ENCODE measurements at places on chromosomes 4 and X.

DNA sequence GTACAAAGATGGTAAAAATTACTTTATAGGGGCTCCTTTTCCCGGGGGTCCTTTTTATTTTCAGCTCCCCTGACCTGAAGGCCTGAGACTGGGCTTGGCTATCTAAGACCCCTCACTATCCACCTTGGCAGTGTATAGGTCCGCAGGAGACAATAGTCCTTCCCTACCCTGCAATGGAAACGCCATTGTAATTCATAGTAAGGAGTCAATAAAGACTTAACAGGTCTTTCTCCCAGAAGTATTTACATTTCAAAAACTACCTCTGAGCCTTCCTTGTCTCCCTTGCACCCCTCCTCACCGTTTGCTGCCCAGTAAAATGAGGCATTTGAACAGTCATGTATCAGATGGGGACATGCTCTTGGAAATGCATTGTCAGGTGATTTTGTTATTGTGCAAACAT, 401.2 kb upstream of the CNKSR2 start:
- DNase-seq, result no peak

- DNase-seq, result no peak
Observed at GRCh38 chr4:26779224-26779623, 81.4 kb upstream of the STIM2 start.

DNA sequence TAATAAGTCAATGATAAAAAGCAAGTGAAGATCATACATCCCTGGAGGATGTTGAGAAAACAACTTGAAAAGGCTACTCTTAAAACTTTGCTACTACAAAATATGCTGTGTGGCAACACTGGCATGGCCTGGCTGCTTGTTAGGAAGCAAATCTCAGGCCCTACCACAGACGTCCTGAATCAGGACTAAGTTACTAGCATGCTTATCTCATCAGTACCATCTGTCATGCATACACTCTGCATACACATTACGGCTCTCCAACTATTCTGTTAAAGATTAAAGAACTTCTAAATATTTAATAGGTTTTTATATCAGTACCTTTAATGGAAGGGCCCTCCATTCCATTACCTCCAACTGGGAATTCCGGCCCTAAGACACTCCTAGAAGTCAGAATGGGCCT, 8.2 kb downstream of the PAPSS1 start:
- no peak for DNase-seq

DNA sequence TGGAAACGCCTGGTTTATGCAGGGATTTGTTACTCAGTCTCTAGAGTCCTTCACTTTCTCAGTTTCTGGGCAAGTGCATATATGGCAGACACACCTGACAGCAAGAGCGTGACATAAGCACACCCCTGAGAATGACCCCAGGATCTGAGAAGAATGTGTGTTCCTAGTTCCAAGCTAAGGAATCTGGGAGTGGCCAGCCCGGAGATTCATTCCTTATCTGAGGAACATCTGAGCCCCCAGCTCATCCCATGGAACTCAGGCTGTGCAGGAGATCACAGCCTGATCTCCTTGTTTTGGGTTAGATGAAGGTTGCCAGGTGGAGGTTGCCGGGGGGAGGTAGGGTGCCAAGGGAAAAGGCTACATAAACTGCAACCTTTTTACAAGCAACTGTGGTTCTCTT, 23.8 kb upstream of the KIAA0232 start:
- no peak for DNase-seq

GRCh38 chr4:190020790-190021717, 6.0 kb downstream of the FRG2 start:
- DNase-seq, result no peak

GRCh38 chr4:6121941-6122340, 78.4 kb downstream of the JAKMIP1 start:
- no peak for DNase-seq

GRCh38 chrX:47568656-47569295, 7.8 kb downstream of the ARAF start:
- peak; percentile 20 for DNase-seq
